ENCODE measurements at places on chromosomes 1 and 21.

DNA sequence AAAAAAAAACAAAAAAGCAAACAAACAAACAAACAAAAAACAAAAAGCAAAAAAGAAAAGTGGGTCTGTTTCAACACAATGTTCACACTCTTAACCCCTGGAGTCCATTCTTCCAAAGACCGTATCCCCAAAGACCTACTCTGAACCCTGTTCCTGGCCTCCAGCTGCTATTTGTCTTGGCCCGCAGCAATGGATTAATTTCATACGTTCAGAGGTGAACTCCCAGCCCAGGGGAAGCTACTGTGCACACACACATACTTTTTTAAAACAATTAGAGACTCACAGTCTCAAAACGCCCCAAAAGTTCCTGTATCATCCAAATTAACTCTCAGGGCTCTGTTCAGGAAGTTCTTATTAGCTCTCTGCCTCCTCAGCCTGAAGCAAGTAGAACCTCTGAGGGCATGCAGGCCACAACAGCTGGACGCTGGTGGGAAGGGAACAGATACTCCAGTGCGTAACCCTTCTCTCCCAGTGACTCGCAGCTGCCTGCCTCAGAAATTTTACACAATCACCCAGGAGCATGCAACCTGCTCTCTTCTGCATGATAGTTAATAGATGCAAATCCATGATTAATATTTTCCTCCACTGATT lies 395.4 kb downstream of the RRAGC start:
- DNase-seq, result no peak

DNA sequence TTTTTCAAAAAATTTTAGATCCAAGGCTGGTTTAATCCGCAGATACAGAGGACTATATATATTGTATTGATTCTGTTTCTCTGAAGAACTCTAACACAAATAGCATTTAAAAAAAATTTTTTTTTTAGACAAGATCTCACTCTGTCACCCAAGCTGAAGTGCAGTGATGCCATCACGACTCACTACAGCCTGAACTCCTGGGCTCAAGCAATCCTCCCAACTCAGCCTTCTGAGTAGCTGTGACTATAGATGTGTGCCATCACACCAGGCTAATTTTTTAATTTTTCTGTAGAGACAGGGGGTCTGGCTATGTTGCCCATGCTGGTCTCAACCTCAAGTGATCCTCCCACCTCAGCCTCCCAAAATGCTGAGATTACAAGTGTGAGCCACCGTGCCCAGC lies 3.0 kb downstream of the ANKRD45 start:
- peak; percentile 31 for DNase-seq

- DNase-seq, result no peak
These were observed 27.9 kb downstream of the S1PR1 start for GRCh38 chr1:101264697-101265096.

GRCh38 chr21:32173121-32173724 lies 105.6 kb downstream of the MIS18A start:
- no peak for DNase-seq

- DNase-seq, result no peak
These were observed 49.8 kb downstream of the VCAM1 start for GRCh38 chr1:100769323-100769722.

DNA sequence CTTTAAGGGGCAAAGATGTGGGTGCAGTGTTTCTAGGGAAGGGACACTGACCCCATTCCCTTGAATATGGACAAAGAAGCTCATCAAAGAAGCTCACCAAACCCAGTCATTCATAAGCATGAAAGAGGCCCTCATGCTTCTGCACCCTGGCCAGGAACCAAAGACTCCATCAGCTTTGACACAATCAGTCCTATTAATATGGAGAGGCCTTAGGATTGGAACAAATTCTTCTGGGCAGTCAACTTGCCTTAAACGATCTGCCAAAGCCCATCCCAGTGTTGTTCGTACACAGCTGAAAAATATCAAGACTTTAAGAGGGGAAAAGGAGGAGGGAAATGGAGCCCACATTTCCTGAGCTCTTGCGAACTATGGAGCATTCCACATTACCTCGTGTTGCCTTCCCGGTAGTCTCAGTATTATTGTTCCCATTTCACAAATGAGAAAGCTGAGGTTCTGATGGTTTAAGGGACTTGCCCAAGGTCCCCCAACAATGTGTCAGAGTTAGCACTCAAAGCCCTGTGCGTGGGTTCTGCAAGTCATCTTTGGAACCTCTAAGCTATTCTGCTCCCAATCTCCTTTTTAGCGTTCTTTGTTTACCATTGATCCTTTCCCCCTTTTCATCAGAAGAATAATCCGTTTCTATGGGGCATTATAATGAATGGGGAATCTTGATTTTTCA lies 161.9 kb downstream of the ZBTB18 start:
- DNase-seq, result no peak

- peak; percentile 73 for DNase-seq
These were observed 2.6 kb downstream of the TUFT1 start for GRCh38 chr1:151542710-151543129.

- DNase-seq, result no peak
These were observed 13.3 kb downstream of the KCNJ10 start for GRCh38 chr1:160056648-160057169.

DNA sequence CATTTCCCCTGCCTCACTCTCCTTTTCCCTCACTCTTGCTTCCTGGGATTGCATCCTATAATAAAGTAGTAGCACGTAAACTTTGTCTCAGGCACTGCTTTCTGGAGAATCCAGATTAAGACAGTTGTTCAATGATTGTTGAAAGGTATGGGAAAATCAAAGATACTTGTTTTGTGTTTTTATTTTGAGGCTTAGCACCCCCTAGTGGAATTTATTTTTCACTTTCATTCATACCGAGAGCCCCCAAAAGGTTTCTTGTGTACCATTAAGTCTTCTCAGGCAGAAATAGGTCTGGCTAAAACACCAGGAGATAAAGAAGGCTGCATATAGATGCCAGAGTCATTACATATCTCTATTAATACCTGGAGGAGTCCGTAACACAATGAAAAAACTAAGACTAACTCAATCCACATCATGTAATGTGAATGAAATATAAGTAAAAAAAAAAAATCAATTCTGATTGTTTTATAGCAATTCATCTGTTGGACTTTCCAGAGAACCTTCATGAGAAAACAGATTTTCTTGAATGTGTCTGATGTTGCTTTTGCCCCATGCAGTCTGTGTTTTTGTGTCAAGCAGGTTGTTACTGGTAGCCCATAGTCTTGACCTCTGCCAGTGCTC lies 103.5 kb downstream of the RPE65 start:
- DNase-seq, result no peak

GRCh38 chr21:14712121-14712715 lies 166.1 kb upstream of the SAMSN1 start:
- no peak for DNase-seq

DNA sequence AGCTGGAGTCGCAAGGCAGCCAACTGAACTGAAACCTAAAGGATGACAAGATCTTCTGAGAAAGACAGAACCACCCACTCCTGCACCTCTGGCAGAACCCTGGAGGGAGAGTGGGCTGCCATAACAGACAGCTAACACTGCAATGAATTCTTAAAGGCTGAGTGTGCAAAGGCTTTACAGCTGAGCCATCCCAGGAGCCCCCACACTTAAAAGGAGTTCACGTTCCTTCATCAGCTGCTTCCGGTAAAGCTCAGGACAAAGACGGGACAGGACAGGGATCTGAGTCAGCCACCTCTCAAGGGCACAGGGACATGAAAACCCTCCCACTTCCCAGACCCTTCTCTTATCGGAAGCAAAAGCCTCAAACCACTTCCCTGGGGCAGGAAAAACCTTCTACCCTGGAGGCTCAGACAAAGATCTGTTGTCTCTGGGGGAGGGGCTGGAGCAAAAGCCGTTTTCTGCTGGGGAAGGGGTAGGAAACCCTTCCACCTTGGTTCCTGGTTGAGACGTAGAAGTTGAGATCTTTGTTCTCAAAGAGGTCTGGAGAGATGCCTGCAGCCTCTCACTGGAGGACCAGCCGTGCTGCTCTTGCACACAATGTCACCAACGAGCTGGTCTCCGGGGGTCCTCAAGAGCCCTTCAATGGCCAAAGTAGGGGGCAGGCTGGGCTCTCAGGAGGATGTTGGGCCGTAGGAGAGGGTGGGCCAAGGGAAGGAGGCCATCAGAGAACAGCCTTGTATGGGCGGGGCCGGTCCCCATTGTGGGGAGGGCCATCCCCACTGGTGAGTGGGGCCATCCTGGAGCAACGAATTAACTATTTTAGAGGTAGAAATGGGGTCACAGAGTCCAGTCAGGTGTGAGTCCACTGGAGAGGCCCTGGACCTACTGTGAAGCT lies 452.4 kb downstream of the PTPRU start:
- DNase-seq, result peak; percentile 88

GRCh38 chr1:15691434-15692032 lies 7.4 kb downstream of the PLEKHM2 start:
- no peak for DNase-seq

DNA sequence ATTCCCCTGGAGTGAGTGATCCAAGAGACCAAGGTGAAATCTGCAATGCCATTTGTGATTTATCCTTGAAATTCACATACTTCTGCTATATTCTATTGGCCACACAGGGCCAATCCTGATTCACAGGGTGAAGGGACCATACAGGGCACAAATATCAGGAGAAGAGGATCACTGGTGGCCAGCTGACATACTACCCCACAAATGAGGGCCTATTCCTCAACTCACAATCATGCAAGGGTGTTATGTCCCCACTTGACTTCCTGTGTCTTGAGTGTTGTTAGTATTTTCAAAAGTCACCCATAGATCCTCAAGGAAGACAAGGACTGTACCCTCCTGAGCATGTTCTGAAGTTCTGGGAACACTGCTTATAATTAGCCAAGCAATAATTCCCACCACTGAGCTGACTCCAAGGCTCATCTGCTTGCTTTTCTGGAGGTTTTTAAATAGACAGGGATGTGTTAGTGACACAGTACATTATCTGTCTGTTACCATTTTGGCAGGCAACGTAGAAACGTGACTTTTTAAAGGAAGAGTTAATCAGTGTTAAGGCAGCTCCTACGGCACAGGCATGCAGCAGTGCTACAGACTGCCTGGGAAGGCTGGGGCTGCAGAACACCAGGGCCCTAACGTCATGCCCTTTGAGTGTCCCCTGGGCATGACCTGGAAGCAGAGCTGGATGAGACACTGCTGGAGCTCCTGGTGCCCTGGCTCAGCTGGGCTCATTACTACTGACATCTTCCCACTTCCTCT lies 137.4 kb downstream of the FAM78B start:
- no peak for DNase-seq

DNA sequence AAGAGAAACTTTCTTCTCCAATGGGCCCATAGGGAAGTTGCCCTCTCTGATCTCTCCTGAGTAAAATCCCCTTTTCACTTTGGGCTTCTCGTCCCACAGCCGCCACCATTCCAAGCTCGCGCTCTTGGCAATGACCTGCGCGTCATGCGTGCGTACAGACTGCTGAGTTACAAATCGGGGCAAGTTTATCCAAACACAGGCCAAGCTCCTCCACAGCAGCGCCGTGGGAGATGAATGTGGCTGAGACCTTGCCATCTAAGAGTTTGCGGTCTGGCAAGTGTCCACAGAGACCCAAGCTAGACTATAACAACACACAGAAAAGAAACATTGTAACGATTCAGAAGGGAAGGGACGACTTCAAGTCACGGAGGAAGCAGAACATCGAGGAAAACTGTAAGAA lies 116.3 kb upstream of the SOD1 start:
- peak; percentile 97 for DNase-seq

DNA sequence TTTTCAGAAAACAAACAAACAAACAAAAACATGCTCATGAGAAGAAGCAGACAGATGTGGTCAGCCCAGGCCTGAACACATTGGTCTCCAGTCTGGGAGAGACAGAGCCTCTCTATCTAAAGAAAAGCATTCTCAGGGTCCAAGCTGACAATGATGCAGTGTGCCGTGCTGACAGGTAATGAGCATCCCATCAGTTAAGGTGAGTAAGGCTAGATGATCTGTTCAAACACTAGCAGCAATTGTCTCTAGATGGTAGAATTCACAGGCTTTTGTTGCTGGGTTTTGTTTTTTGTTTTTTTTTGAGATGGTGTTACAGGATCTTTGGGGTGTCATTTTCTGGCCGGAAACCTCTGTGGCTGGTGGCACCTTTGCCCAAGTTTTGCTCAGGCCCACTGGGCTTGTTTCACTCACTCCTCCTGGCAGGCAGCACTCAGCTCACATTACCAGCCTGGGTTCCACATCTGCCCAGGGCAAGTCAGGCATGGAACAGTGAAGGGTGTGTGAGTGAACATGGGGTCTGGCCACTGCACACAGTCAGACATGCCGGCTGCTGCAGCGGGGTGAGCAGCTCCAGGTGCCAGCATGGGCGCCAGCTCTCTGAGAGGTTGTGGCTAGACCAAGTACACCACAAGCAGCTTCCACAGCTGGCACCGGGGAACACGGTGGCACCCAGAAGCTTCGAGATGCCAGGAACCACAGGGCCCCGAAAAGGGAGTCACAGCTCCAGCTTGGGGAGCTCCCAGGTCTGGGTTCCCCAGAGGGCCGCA lies 2.5 kb upstream of the C1QA start:
- DNase-seq, result no peak

- DNase-seq, result no peak
These were observed 43.1 kb upstream of the COX20 start for GRCh38 chr1:244792188-244792850.

DNA sequence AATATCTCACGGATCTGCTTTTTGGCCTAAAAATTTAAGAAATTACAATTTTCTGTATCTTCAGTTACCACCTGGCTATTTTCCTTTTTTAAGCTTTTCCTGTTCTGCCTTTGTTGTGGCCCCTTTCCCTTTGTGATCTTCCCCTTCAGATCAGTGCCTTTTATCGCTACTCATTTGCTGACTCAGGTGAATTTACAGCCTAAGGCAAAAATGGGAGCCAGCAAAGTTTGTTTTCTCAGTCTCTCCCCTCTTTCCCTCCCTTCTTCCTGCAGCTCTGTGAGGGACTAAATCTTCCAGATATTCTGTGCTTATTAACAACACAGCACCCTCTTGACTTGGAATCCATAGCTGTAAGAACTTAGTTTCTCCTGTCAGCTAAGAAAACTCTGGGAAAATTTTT lies 5.3 kb upstream of the PRRC2C start:
- no peak for DNase-seq

DNA sequence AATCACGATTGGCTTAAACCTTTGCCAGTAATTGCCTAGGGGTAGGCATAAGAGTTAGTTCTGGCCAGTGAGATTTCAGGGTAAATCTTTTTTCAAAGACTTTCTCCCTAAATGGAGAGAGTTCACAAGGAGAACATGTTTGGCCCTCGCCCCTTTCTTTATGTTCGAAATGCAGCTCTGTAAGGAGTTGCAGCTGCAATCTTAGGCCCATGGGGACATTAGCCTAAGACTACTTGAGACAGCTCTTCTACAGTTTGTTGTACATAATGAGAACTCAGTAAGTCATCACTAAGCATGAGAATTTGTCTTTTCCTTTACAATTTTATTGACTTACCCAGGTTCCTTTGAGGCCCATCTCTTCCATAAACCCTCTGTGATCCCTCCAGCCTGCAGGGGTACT lies 40.4 kb upstream of the GADD45A start:
- no peak for DNase-seq

- DNase-seq, result no peak
These were observed 7.8 kb downstream of the ETS2 start for GRCh38 chr21:38813547-38813946.
